ENCODE measurements at places on chromosomes 5 and 9.

DNA sequence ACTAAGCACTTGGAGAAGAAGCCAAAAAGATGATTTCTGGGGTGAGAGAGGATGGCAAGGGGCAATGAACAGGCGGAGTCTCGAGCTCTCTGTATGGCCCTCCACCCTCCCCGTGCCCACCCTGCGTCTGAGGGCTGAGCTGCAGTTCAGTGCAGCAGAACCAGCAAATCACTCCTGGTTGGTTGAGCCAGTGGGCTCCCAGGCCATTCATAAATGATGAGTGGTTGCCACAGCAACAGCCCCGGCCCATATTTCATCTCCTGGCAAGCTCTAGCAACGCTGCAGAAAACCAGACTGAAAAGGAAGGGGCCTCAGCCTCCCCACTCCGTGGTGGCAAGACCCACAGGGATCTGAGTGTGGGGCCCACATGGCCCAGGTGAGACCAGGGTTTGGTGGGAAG, 93.8 kb upstream of the PPP1R26 start:
- no peak for DNase-seq

GRCh38 chr9:81776834-81777233, 87.5 kb upstream of the TLE1 start:
- no peak for DNase-seq

GRCh38 chr9:36517131-36517530, 55.6 kb upstream of the MELK start:
- DNase-seq: no peak

GRCh38 chr5:59126016-59126707, 543.3 kb downstream of the RAB3C start:
- DNase-seq: no peak

DNA sequence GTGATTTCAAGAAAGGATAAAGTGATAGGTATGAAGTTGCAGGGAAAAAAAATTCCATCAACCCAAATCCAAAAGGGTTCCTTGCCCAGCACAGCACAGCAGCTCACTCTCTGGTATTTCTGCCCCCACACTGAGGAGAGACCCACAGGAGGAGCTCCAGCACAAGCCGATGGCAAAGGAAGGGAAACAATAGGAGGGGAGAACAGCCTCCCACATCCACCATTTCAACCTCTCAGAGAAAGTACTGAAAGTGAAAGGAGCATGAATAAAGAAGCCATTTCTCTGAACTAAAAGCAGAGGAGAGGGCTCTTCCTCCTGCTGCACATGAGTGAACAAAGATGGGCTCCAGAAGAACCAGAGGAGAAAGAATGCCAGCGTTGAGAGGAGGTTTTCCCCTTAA, 54.9 kb upstream of the ZSWIM6 start:
- DNase-seq: no peak

Data from SW 1271 (cell line).